ENCODE measurements at places on chromosomes 2 and 18.

DNA sequence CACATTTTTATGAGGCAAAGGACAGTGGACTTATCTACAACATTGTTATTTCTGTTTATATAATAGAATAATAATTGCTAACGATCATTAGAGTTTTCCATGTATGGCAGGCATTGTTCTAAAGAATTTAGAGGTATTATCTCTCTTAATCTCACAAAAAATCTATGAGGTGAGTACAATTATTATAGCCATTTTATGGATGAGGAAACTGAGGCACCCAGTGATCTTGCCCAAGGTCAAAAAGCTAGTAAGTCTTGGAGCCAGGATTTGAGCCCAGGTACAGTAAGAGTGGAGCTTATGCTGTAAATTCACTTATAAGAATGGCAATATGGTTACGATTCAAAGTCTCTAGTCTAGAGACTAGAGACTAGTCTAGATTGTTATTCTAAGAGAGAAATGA lies 331.7 kb downstream of the PLCL1 start:
- no peak for DNase-seq

DNA sequence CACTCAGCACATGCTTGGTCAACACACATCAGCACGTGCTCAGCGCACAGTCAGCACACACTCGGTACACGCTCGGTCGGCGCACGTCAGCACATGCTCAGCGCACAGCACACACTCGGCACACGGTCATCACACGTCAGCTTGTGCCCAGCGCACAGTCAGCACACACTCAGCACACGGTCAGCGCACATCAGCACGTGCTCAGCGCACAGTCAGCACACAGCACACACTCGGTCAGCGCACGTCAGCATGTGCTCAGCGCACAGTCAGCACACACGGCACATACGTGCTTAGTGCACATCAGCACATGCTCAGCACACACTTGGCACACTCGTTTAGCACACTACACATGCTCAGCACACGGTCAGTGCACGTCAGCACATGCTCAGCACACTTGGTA lies 49.7 kb upstream of the NFATC1 start:
- no peak for DNase-seq

- no peak for DNase-seq
These were observed 17.7 kb downstream of the BCL11A start for GRCh38 chr2:60535685-60536312.

DNA sequence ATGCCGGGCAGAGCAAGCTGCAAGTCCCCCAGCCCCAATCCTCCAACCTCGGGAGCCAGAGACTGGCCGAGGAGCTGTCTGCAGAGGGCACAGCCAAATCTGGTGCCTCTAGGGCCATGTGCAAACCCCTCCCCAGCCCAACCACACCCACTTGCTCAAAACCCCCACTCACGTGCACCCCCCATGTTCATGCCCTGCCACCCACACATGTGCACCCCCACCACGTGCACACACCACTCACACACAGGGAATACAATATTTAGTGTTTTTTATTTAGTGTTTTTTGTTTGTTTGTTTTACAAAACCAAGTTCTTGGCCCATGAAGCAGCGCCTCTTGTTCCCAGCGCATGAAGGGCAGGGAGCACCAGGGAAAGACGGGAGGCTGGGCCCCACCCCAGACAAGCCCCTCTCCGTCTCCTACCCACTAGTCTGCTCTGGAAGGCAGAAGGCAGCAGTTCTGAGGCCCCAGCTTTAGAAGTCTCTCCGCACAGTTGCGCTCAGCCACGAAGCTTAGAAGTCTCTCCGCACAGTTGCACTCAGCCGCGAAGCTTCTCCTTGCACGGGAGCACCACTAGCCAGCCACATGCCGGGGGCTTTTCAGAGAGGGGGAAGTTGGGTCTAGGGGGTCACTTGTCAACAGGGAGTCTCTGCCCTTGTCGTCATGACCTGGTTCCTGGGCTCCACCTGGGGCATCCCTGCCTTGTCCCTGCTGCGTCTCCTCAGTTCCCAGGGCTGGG lies 276.1 kb upstream of the HDAC4 start:
- no peak for DNase-seq

GRCh38 chr2:39871291-39871761 lies 92.3 kb upstream of the THUMPD2 start:
- peak; percentile 77 for DNase-seq

DNA sequence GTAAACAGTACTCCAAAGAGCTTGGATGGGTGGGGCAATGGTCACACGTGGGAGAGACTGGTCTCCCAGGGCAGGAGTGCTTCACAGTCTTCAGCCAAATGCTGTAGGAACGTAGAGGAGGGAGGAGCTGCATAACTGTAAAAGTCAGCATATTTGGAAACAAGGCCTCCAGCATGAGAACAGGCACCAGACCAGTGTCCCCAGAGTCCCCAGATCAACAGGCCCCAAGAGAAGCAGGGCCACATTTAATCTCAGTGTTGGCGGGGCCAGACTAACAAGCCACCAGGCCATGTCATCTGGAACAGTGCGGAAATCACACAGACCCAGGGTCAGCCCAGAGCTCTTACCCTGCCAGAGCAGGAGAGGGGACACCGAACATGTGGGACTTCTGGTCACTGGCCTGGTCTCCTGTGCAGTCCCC lies 63.2 kb downstream of the ADCY3 start:
- no peak for DNase-seq

- DNase-seq, result no peak
These were observed 22.3 kb downstream of the DNAH7 start for GRCh38 chr2:196046123-196046917.

GRCh38 chr2:37873229-37873628 lies 51.9 kb upstream of the RMDN2 start:
- DNase-seq, result no peak

GRCh38 chr2:119366649-119367471 lies at the start of the genes C2orf76 and DBI:
Gene C2orf76, minus strand, starts transcription at chr2:119366834. Its CDS starts 26,875 bp downstream, at chr2:119339959.
Gene DBI, plus strand, starts transcription at chr2:119366977. Its CDS starts 75 bp downstream, at chr2:119367052.
- DNase-seq, result peak; percentile 97

Measured in NCI-H1417 (cell line).